ENCODE measurements at places on chromosomes 2 and 18.
A peak's percentile ranks its signal among the peaks of the same experiment; 100 is the strongest.

DNA sequence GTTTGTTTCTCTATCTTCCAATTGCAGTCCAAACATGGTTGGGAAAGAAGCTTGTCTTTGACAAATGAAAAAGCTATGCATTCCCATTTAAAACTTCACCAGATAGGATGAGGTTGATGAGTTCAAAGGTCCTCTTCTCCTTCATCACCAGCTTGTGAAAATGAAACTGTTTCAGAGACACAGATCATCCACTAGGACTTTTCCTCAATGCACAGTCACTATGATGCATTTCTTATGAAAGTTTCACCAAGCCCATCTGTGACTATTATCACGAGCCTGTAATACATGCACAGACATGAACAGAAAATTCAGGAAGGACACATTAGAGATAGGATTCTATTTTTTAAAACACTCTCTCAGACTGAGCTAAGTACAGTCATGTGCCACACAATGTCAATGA lies 644.4 kb downstream of the PLCL1 start:
- H3K36me3 ChIP-seq = no peaks in the 10 kb centered on the region
- H3K4me1 ChIP-seq = no peaks in the 10 kb centered on the region
- no peak overlapping the region for H3K27ac ChIP-seq
- DNase-seq = no peak

DNA sequence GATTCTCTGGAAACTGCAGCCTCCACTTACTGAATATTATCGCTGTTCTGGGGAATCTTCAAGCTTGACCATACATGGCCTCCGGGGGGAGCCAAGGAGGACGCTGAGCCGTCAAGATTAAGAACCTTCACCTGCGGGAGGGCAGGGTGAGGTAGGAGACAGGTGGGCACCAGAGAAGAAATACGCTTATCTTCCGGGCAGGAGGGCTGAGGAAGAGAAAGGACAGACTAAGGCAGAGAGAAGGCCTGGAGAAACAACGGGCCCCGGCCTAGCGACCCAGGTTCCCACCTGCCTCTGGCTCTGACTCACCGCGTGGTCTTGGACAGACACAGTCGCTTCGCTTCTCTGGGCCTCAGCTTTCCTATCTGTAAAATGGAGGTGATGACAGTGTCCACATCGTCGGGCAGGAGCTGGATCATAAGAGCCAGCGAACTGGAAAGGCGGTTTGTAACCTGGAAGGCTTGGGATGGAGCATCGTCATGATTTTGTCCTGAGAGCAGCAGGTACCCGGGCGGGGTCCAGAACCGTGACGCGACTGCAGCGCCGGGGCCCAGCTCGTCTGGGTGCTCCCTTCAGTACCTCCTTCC lies 659 bp downstream of the ZNF142 start:
- H3K4me3 ChIP-seq = peak overlapping the region; percentile 81
- peak overlapping the region; percentile 81 for H3K27ac ChIP-seq
- H3K27me3 ChIP-seq = no peaks in the 10 kb centered on the region

- no peaks in the 10 kb centered on the region for H3K36me3 ChIP-seq
- DNase-seq = no peak
- no peak overlapping the region for H3K4me3 ChIP-seq
- H3K27me3 ChIP-seq = no peaks in the 10 kb centered on the region
Measured at GRCh38 chr2:160384791-160385190, 108.8 kb downstream of the RBMS1 start.

DNA sequence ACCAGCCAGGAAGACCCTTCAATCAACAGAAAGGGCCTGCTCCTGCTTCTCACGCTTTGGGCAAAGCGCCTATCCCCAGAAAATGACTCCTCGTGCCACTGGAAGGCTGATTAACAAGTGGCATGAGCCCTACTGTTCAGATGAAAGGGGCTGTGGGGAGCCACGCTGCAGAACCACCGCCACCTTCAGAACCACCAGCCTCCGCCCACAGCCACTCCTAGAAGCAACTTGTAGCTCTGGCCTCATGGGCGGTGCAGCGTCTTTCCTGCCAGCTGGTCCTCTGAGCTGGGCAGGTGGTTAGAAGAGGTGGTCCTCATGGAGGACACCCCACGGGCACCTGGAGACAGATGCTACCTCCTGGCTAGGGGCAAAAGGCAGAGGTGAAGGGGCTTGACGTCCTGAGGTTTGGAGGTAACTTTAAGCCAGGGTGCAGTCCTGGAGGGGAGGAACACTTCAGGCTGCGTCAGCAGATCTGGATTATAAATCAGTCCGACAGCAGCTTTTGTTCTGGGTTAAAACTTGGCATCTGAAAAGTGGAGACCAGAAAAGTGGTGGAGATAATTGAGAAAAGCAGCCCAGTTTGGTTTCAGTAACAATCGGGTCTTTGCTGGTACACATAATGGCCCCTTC lies 861 bp upstream of the SEMA4C start:
- no peak for DNase-seq
- H3K27ac ChIP-seq = peak overlapping the region; percentile 98
- H3K36me3 ChIP-seq = peaks cover under 1% of the 10 kb centered on the region
- peaks cover 78% of the 10 kb centered on the region for H3K4me1 ChIP-seq

DNA sequence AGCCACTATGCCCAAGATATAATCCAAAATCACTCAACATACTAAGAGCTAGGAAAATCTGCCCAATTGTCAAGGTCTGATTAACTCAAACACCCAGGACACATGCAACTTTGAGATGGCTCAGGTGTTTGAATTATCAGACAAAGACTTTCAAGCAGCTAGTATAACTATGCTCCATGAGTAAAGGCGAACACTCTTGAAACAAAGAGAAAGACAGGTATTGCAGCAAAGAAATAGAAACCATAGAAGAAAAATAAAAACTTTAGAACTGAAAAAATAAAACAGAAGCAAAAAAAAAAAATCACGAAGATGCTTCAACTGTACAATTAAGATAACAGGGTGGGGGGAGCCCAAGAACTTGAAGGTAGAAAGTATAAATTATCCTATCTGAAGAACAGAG lies 214.2 kb downstream of the EIPR1 start:
- no peaks in the 10 kb centered on the region for H3K4me1 ChIP-seq
- no peak for DNase-seq
- no peak overlapping the region for H3K4me3 ChIP-seq
- no peaks in the 10 kb centered on the region for H3K36me3 ChIP-seq

- no peak for DNase-seq
- no peak overlapping the region for H3K4me3 ChIP-seq
- no peak overlapping the region for H3K27ac ChIP-seq
- no peaks in the 10 kb centered on the region for H3K4me1 ChIP-seq
Measured at GRCh38 chr18:49728542-49728941, 84.8 kb downstream of the ACAA2 start.

DNA sequence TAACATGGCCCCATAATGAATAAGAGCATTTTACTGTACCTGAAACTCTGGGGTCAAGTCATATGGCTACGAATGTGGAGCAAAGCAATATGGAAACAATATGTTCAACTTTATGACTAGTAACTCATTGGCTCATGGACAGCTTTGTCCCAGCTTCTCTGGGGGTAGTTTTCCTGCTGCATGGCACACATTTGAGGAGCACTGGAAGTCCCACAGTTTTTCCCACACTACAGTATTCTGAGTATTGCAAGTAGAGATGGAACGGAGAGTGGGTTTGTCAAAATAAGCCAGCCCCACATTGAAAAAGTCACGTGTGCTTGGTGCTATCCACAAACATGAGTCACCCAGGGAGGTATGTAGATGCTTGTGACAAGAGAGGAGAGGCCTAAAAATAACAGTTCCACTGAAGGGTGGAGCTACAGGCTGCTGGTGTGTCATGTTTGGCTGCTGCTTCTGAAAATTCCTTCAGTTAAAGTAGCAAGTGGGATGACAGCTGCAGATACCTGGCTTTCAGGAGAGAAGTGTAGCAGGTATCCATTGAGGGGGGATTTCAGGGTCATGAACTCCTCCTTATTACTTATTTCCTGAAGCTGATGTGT lies 48.2 kb upstream of the CTAGE1 start:
- peak overlapping the region; percentile 25 for H3K27ac ChIP-seq
- DNase-seq = peak; percentile 91
- peaks cover 31% of the 10 kb centered on the region for H3K4me1 ChIP-seq
- H3K36me3 ChIP-seq = no peaks in the 10 kb centered on the region

GRCh38 chr18:31066266-31066665 lies 23.7 kb upstream of the DSC3 start:
- no peaks in the 10 kb centered on the region for H3K27me3 ChIP-seq
- no peak for DNase-seq
- H3K4me3 ChIP-seq = no peak overlapping the region
- no peaks in the 10 kb centered on the region for H3K36me3 ChIP-seq
- no peak overlapping the region for H3K27ac ChIP-seq
